GM12878 (cell line): ENCODE measurements at places on chromosomes 2 and 18. TPM values are rescaled to one million over a fixed set of nuclear protein-coding genes. Genes with fewer than 3 reads are reported as not detected.

GRCh38 chr2:157244691-157245090 lies 12.8 kb upstream of the GALNT5 start:
- no peak for DNase-seq

DNA sequence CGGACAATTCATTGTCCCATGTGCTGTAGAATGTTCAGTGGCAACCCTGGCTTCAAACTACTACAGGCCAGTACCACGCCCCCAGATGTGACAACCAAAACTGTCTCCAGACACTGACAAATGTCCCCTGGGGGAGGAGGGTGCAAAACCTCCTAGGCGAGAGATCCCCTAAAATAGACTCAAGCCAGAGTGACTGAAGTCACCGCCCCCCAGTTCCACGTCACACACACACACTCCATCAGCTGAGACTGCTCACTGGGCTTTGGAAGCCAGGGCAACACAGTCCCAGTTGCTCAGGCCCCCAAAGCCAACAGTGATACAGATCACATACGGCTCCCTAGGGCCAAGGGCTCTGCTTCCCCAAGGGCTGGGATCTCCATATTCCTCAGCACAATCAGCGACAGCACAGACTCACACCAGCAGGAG lies 19.1 kb downstream of the HDAC4 start:
- DNase-seq = peak; percentile 68

- DNase-seq = no peak
Observed at GRCh38 chr2:37348155-37348554, 3.7 kb downstream of the QPCT start.

Gene ACOXL
- 0.68 and 1.1 TPM in 2 replicates for polyA plus RNA-seq

Gene EPB41L3
- 0.15 and 0.25 TPM in 2 replicates for polyA plus RNA-seq

Gene ATF2
- polyA plus RNA-seq = 42.5 and 44.5 TPM in 2 replicates

DNA sequence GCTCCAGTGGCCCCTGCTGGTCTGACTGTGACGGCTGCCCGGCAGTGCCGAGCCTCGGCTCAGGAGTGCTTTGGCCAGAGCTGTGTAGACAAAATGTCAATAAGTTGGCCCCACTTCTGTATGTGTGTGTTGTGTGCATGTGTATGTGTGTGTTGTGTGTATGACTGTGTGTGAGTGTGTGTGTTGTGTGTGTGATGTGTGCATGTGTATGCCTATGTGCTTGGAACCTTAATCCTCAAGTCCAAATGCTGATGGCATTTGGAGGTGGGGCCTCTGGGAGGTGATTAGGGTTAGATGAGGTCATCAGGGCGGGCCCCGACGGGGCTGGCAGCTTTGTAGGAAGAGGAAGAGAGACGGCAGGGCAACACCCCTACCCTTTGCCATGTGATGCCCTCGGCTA lies 269.0 kb downstream of the DCDC2C start:
- no peak for DNase-seq

- no peak for DNase-seq
Observed at GRCh38 chr2:135899567-135899966, 23.3 kb upstream of the MCM6 start.

GRCh38 chr2:42925742-42926433 lies 133.5 kb upstream of the HAAO start:
- no peak for DNase-seq

Gene ATP6V1C2
- polyA plus RNA-seq = 1.0 and 1.2 TPM in 2 replicates

DNA sequence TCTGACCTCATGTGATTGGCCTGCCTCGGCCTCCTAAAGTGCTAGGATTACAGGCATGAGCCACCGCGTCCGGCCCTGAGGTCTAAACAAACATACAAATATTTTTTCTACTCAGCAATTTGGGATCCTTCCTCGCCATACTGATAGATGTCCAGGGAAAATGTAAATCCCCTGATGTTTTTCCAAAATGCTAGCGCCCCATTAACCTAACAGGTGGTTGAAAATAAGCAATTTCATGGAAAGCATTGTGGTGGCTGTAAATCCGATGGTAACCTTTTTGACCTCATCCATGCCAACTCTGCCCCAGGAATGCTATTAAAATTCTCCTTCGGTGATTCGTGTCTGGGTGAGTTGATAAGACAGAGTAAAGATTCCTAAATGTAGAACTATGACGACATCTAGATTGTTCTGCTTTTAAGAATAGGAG lies 19.3 kb downstream of the GEMIN6 start:
- no peak for DNase-seq

- DNase-seq = peak; percentile 67
Observed at GRCh38 chr2:119704670-119705120, 25.7 kb downstream of the TMEM177 start.

- no peak for DNase-seq
Observed at GRCh38 chr2:112591413-112591812, 7.0 kb downstream of the CHCHD5 start.

GRCh38 chr18:49112031-49112430 lies 161.3 kb upstream of the SMAD7 start:
- DNase-seq = no peak

- DNase-seq = no peak
Observed at GRCh38 chr18:68456985-68457384, 257.9 kb downstream of the TMX3 start.

DNA sequence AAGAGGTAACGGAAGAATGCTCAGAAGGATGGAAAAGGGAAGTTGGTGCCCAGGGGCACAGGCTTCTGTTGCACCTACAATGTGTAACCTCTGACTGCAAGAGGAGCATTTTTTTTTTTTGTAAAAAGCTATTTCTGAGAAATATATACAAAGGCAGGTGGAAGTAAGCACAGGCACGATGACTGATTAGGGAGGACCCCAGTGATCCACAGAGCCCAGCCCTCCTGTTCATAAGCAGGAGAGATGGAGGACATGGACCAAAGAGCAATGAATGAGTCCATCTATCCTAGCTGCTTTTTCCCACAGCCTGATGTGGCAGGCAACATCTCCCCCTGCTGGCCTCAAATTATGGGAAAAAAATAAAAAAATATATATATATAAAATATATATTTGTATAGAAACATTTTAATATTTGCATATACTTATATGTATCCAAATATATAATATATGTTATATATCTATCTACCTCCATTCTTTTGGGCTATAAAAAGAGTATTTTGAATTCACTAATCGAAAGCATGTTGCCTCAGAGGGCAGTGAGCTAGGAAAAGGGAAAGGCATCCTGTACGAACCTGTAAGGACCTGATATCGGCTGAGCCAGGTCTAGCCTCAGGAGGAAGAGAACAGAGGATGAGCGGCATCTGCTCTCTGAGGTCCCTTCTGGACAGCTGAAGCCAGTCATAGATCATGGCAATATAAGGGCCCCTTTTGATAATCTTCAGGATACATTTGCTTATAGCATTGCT lies 166.0 kb upstream of the STK17B start:
- DNase-seq = no peak

- no peak for DNase-seq
Observed at GRCh38 chr2:96591494-96591893, 46.6 kb downstream of the KANSL3 start.

Gene IL1RN
- not detected in 2 replicates for polyA plus RNA-seq

- no peak for DNase-seq
Observed at GRCh38 chr2:215571689-215572088, 135.8 kb upstream of the FN1 start.

Gene SFT2D3
- polyA plus RNA-seq = not detected in 2 replicates

GRCh38 chr2:44936715-44937687 lies 4.5 kb upstream of the SIX3 start:
- DNase-seq = no peak

DNA sequence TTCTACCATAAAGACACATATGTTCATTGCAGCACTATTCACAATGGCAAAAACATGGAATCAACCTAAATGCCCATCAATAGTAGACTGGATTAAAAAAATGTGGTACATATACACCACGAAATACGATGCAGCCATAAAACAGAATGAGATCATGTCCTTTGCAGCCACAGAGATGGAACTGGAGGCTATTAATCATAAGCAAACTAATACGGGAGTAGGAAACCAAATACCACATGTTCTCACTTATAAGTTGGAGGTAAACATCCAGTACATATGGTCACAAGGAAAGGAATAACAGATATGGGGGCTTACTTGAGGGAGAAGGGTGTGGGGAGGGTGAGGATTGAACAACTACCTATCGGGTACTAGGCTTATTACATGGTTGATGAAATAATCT lies 7.7 kb downstream of the HMSD start:
- no peak for DNase-seq

- DNase-seq = no peak
Observed at GRCh38 chr2:1632002-1632348, 112.3 kb downstream of the PXDN start.

Gene PCARE
- not detected in 2 replicates for polyA plus RNA-seq

Gene ERMN
- polyA plus RNA-seq = 0.23 and 0.26 TPM in 2 replicates

DNA sequence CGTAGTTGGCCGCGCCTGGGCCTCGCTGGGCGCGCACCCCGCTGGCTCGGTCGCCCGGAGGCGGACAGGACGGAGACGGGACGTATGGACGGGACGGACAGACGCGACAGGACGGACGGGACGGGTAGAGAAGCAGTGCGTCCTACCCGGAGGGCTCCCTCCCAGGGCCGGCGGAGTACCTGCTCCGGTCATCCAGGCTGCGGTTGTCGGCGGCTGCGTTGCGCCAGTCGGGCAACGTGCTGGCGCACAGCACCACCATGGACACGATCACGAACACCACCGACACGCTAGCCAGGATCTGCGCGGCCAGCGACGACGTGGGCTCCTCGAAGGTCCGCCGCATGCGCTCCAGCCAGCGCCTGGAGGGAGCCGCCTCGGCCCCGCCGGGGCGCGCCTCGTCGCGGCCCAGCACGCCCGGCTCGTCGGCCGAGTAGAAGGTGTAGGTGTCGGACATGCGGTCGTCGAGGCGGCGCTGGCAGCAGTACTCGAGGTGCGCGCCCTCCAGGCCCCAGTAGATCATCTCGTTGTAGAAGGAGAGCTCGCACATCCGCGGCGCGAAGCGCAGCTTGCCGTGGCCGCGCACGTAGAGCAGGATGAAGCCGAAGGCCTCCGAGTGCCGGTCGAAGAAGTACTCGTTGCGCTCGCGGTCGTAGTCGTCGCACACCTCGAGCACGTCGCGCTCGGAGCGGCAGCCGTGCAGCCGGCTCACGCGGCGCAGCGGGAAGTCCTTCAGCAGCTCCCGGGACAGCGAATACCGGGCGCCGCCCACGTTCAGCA lies 903 bp downstream of the KCNG3 start:
- DNase-seq = no peak

DNA sequence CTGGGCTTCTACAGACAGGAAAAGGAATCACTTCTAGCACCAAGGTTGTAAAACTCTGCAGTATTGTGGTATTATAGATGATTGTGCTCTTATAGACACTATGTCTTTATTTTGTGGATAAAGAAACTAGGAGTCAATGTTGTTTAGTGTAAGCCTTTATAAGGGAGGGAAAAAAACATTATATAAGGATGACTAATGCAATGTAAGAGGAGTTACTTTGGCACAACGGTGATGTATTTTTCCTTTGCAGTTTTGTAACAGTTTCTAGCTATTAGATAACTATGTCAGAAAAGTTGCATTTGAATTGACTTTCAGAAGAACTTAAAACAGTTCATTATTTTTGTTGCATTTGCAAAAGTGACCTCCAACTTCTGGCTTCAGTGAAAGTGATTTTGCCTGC lies 545.4 kb downstream of the CCDC85A start:
- no peak for DNase-seq

GRCh38 chr2:120531365-120531764 lies 185.4 kb downstream of the INHBB start:
- DNase-seq = no peak

Gene CXCR1
- polyA plus RNA-seq = not detected in 2 replicates

Gene AGAP1
- 0.06 TPM in 1 of 2 replicates, not detected in the other for polyA plus RNA-seq

GRCh38 chr18:49855711-49856415 lies 42.5 kb upstream of the ACAA2 start:
- DNase-seq = no peak

DNA sequence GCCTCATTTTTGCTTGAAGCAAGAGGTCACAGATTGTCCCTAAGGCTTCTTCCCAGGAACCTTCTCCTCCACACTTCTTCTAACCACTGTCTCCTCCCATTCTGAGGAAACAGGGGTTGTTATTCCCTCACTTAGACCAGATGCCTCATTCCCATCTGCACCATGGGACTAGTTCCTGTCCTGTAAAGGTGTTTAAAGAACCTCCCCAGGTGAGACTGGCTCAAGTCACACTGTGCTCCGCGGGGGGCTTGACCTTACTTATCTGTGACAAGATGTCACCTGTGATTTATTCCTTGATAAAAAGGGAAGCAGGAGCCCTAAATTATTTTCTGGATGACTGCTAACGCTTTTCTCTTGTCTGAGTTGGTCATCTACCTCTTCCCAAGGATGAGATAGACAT lies 8.2 kb upstream of the CDH2 start:
- no peak for DNase-seq

GRCh38 chr2:239956818-239957261 lies 68.3 kb downstream of the NDUFA10 start:
- DNase-seq = no peak

- no peak for DNase-seq
Observed at GRCh38 chr2:86337244-86337835, at the start of gene REEP1. TSS of gene REEP1 (minus strand) at chr2:86337626. CDS start at chr2:86337510, 116 bp downstream.

DNA sequence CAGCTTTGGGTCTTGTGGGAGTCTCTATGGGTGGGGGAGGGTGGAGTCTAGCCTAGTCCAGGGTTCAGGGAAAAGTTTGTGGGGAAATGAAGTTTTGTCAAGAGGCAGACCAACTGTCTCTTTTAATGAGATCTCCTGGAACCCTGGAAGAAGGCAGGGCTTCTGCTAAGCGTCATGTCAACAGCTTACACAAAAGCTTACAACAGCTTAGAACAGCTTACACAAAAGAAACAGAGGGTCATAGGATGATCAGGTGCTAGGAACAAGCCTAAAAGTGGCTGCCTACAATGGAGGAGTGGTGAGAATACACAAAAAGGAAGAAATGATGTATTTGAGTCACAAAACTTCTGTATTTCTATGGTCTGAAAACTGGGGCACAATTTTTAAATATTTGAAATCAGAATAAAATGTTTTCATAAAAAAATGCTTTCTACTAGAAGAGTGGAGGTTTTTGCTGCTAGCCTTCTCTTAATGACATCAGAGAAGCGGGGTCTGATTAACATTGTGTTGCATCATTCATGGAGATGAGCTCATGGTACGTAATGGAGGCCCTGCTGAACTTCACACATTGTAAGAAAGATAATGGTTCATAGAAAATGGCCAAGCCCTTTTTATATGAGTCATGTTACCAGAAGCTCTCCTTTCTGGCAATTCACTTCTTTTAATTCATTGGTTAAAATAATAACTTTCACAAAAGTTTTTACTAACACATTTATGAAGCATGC lies 351.0 kb downstream of the PIK3C3 start:
- no peak for DNase-seq
